T-helper 17 cell (primary cell): ENCODE measurements at places on chromosomes 2 and 18.

DNA sequence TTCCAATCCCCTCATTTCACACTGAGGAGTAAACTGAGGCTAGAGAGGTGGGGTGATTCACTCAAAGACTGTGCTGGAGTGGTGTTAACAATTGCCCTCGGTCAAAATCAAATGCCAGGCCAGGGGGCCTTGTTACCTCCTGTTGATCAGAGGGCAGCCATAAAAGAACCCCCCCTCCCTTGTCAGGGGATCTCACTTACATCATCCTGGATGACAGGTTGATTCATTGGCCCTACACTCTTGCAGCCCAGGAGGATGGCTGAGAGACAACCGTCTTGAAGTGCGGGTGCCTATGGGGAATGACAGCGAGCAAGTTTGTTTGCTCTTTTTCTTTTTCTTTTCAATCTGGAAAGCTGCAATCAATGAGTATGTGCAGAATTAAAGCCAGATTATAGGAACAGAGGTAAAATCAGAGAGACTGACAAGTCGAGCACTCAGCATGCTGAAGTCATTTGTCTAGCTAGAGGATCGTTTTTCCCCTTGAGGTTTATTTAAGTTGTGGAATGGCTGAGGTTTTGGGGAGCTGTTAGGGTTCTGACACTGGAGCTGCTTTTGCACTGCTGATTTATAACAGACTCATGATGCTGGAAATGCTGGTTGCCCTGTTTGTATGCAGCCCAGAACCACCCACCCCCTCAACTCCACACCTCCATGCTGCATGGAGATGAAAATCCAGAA is 26.4 kb upstream of the NRP2 start:
- DNase-seq, result no peak

GRCh38 chr2:88608184-88608583 is 19.1 kb downstream of the EIF2AK3 start:
- no peak for DNase-seq

GRCh38 chr18:9333441-9334328 is 888 bp upstream of the TWSG1 start:
- no peak for DNase-seq

DNA sequence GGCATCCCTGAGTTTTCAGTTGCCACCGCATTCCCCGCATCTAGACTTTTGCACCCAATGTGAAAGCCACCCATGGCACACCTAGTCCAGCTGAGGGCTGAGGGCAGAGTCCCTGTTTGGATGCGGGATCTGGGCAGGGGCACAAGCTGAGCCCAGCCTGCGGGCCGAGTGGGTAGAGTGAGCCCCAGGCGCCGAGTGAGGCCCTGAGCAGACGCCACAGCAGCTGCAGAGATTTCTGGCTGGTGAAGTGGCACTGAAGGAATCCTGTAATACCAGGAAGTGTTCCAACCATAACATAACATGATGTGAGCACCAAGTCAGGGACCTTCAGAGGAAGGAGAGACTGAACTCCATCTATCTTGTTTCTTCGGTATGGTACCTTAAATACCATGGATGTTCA is 27.7 kb upstream of the FRZB start:
- no peak for DNase-seq

- no peak for DNase-seq
These were observed 63.1 kb downstream of the CABYR start for GRCh38 chr18:24201699-24202687.

DNA sequence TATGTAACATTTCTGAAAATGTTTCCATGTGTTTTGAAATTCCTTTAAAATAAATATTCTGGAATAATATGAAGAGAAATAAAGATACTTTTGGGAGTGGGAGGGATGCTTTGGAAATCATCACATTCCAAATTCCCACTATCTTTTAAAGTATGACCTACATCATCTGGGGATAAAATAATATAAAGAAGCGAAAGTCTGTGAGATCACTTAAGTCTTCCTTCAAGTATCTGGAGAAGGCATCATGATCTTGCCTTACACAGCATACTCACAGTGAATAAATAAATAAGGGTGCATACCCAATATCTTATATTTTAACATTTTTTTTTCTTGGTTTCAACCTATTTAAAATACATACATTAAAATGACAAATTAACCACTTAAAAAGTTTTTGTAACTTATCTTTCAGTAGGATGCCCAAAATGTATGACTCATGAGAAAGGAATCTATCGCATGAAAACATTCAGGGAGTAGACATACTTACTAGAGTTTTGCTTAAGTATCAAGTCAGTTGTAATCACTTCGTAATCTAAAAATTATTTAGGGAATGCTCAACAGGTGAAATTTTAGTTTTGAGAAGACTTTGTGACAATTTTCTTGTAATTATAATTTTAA is 248.3 kb upstream of the COL3A1 start:
- DNase-seq, result no peak

GRCh38 chr2:201348758-201349157 is 8.4 kb downstream of the FLACC1 start:
- no peak for DNase-seq

DNA sequence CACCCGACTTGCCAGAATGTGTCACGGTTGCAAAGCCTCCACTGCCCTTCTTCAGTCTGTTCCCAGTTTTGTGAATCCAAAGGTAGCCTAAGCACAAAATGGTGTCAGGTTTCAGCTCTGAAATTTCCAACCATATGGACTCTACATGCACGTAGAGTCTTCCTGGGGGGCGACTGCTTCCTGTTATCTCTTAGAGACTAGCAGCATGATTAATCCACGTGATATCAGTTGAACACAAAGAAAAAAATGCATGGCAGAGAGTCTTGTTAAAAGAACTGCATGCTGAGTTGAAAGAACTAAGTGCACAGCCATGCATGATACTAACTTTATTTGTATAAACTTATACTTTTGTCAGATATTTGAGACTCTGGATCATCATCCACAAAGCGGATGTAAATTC is 404.4 kb downstream of the SOCS6 start:
- DNase-seq, result no peak

DNA sequence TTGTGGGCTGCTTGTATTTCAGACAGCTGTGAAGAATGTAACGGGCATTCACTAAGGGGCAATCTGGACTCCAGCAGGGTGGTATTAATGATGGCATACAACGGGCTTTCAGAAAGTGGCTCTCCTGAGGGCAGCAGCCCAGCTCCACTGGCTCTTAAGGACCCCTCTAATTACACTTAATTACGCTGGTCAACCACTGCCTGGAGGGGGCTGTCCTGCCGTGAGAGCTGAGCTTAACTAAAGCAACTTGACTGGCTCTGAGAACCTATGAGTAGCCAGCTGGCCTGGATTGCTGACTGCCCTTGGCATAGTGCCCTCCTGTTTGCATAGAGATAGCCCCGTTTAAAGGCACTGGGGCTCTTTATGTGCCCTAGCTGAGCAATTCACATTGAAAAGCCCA is 3.8 kb downstream of the LIPG start:
- no peak for DNase-seq

DNA sequence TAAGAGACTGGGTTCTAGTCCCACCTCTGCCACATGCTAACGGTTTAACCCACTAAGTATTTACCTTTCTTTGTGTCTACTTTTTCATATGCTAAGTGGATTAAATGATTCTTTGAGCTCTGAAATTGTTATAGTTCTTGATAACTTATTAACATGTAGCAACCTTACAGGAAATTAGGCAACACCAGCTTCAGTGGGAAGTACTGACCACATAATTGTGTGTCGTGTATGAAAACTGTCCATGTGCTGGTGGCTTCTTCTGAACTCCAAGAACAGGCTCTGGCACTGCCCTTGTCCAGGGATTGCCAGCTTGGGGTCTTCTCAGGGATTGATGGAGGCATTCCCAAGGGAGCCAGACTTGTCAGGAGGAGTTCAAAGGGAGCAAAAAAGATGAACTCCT is 427.7 kb downstream of the TGIF1 start:
- DNase-seq, result no peak

DNA sequence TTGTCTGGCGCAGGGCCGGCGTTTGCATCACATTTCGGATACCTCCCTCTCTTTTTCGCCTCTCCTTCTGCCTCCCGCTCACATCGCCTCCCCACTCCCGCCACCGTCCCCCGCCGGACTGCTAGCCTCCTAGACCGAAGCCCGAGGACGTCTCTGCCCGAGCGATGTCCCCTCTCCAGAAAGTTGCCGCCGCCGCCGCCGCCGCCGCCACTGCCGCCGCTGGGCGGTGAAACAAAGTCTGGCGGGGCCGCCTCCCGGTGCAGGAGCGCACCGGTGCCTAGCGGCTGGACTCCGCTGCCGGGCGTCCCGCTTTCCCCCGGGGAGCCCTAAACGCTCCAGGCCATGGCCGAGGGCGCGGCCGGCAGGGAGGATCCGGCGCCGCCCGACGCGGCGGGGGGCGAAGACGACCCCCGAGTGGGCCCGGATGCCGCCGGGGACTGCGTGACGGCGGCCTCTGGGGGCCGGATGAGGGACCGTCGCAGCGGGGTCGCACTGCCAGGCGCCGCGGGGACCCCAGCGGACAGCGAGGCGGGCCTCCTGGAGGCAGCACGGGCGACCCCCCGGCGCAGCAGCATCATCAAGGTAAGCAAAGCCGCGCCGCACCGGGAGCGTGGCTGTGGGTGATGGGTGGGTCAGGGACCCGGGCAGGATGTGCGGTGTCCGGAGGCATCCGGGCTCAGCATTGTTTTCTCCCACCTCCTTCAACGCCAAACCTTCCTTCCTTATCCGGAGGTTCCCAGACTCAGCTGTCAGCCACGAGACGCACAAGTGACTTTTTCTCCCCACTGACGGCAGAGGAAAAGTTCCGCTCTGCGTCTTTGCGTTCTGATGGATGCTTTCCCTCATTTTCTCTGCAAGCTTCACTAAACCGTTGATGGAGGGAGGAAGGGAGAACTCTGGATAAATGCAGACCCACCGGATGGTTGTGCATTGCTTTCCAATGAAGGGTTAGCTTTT is 643 bp downstream of the PLCL1 start:
- DNase-seq, result peak; percentile 27
